ENCODE measurements at places on chromosomes 7 and 10.

- no peak for DNase-seq
Observed at GRCh38 chr10:85610381-85611092, 756.1 kb downstream of the GRID1 start.

GRCh38 chr7:5349005-5349380 is 66.2 kb downstream of the SLC29A4 start:
- DNase-seq, result no peak

GRCh38 chr10:88474884-88475844 is 108.0 kb downstream of the RNLS start:
- DNase-seq, result no peak

GRCh38 chr10:24505759-24506158 is 217.9 kb downstream of the ARHGAP21 start:
- no peak for DNase-seq

DNA sequence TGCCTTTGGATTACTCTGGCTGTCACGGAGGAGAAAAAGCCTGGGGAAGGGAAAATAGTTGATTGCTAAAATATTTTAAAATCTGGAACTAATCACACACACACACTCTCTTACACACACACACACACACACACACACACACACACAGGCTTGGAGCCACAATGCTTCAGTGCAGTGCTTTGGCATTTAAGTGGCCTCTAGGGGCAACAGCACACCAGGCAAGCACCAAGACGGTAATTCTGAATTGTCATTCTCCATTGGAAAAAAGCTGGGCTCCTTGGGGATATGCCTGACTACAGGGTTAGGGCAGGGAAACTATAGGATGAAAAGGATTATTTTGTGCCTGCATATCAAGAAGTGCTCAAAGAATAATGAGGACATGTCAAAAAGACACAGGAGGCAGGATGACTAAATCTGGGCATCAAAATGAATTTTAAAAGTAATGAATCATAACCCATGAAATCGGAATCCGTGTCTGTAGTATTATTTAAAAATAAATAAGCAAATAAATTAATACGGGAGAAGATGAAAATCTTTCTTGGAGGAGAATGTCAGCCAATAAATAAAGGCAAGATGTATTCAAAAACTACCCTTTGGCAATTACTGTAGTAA is 30.4 kb upstream of the DDC start:
- DNase-seq, result no peak

DNA sequence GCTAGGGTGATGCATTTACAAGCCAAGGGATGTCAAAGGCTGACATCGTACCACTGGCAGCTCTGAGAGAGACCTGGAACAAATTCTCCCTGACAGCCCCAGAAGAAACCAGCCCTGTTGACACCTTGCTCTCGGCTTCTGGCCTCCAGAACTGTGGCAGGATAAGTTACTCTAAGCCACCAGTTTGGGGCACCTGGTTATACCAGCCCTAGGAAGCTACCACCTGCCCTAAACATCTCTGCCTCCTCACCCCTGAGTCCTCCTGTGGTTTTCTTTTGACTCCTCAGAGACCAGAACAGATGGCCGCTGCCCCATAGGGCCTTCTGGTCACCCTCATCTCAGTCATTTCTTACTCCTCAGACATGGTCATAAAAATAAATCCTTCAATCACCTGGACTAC is 107.4 kb downstream of the CPXM2 start:
- no peak for DNase-seq

GRCh38 chr10:30050411-30050810 is 9.0 kb downstream of the JCAD start:
- no peak for DNase-seq

- no peak for DNase-seq
Observed at GRCh38 chr10:95796504-95796903, 40.5 kb downstream of the ENTPD1 start.

DNA sequence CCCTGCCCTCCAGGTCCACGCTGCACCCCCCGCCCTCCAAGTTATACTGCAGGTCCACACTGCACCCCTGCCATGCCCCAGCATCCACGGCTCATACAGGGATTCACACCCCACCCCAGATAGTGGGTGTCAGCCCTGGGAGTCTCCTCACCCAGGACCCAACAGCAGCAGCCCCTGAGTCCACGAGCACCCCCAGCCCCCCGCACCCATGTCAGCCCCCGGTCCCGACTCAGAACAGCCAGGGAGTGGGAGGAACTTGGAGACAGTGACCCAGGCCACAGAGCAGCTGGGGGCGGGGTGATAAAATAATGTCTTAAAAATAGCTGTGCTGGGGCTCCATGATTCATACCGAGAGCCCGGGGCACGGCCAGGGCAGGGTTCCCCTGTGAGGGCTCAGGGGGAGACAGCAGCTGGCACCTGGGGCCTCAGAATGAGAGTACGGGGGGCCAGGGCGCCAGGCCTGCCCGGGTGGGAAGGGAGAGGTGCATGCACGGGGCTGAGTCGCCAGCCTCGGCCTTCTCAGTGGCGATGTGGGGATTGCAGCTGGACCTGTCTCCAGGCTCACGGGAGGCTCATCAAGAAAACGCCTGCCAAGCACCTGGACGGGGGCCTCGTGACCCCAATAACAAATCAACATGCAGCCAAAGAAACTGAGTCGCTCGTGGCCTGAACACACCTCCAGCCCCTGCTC is 29.8 kb downstream of the ADAP1 start:
- DNase-seq, result peak; percentile 55

DNA sequence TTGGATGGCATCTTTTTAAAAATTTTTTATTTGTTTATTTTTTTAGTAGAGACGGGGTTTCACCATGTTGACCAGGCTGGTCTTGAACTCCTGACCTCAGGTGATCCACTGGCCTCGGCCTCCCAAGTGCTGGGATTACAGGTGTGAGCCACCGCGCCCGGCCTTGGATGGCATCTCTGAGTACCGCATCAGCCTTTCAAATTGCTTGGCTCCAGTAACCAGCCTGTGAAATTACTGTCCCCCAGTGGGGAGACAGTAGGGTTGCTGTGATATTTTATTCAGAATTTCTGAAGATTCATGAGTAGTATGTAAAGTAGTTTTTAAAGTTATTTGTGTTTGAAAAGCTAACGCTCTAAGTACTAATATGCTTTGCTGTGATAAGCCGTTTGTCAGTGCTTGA is 1.2 kb downstream of the NUB1 start:
- DNase-seq, result no peak

GRCh38 chr10:118412932-118413331 is 70.8 kb upstream of the FAM204A start:
- no peak for DNase-seq

GRCh38 chr7:33503014-33503413 is 373.6 kb downstream of the BBS9 start:
- no peak for DNase-seq

- peak; percentile 81 for DNase-seq
Observed at GRCh38 chr7:2530071-2530987, 10.8 kb downstream of the LFNG start.

GRCh38 chr10:120342115-120342714 is 114.8 kb upstream of the PLPP4 start:
- no peak for DNase-seq

DNA sequence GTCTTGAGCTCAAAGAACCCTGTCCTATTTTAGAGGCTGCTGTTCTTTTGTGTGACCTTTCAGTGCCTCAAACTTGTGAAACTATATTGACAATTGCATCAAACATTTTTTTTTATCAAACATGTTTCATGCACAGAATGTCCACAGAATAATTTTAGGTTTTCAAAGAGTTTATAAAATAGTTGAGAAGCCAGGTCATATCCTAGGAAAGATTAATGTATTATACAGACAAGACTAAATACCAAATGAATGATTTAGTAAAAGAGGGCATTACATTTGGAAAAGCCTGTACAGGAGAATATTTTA is 67.0 kb downstream of the CDK6 start:
- no peak for DNase-seq

- DNase-seq, result no peak
Observed at GRCh38 chr7:22627136-22627535, 99.9 kb upstream of the IL6 start.

GRCh38 chr7:111159426-111159825 is 68.5 kb downstream of the LRRN3 start:
- no peak for DNase-seq

DNA sequence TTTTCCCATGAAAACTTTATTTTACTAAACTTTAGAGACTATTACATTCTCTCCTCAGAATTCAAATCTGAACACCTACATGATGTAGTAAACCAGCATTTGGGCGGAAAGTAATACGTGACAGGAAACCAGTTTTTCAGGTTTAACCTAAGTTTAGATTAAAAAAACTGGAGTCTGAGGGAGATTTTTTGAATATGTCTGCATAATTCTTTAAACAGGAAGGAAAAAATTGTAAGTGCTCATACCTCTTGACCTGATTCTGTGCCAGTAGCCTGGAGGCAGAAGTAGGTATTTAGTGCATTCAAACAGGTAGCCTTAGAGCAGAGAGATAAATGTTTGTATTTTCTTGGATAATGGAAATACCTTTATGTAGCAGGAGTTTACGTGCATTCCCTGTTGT is 224.3 kb downstream of the MDFIC start:
- no peak for DNase-seq

- no peak for DNase-seq
Observed at GRCh38 chr10:128867210-128867609, 599.8 kb upstream of the MGMT start.

- no peak for DNase-seq
Observed at GRCh38 chr7:36880108-36880507, 155.8 kb upstream of the AOAH start.
